CD4-positive, alpha-beta T cell treated with Interleukin-17A for 1 hour (primary cell): ENCODE measurements at places on chromosomes 5 and 9.

GRCh38 chr5:76742583-76742982, 26.7 kb downstream of the F2R start:
- no peak for DNase-seq

DNA sequence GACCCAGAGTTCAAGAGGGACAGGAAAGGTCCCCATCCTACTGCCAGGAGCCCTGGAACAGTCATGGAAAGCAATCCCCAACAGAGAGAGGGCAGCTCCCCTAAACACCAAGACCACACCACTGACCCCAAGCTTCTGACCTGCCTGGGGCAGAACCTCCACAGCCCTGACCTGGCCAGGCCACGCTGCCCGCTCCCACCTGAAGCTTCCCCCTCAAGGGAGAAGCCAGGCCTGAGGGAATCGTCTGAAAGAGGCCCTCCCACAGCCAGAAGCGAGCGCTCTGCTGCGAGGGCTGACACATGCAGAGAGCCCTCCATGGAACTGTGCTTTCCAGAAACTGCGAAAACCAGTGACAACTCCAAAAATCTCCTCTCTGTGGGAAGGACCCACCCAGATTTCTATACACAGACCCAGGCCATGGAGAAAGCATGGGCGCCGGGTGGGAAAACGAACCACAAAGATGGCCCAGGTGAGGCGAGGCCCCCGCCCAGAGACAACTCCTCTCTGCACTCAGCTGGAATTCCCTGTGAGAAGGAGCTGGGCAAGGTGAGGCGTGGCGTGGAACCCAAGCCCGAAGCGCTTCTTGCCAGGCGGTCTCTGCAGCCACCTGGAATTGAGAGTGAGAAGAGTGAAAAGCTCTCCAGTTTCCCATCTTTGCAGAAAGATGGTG, 31.6 kb downstream of the CD180 start:
- DNase-seq: no peak

DNA sequence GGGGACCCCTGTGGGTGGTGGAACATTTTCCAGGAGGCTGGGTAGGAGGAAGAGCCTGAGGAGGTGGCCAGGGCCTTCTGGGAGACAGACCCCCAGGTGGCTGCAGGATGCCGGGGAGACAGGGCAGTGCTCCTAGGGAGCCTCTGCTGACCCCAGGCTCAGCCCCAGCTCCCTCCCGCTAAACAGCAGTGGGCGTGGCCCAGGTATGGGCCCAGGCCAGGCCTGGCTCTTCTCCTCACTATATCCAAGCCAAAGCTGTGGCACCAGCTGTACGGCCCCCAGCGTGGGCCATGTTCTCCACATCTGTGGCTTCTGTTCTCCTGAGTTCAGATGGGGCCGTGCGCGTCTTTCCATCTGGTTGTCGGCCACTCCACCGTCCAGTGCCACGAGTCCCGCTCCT, 58.5 kb downstream of the KCNT1 start:
- no peak for DNase-seq

GRCh38 chr9:117549444-117549843, 134.6 kb upstream of the ASTN2 start:
- no peak for DNase-seq

DNA sequence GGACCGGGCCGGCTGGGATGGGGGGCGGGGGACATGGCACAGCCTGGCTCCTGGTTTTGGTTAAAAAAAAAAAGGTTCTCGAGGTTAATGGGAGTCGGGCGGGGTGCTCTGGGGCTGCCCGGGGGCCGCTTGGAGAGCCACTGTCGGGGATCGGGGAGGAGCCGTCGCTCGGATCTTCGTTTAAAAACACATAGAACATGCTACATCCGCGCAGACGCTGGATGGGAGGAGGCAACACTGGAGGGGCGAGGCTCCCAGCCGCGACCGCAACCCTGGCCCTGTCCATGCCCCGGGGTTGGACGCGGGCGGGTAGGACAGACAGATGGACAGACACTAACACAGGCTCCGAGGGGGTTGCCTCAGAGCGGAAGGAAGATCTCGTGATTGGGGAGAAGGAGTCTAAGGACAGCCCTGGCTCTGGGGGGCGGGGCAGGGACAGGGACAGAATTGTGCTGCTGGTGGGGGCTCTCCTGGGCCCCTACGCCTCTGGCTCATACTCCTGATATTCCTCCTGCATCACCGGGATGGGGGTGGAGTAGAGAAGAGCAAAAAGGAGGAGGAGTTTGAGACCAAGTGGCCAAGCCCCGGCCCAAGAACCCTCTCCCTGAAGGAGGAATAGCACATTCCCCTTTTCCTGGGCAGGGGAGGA, 9.9 kb downstream of the SNCB start:
- DNase-seq: peak; percentile 9

GRCh38 chr5:149240354-149240998, 31.2 kb upstream of the AFAP1L1 start:
- peak; percentile 72 for DNase-seq
